ENCODE measurements at places on chromosomes 13 and 19.
A peak's percentile ranks its signal among the peaks of the same experiment; 100 is the strongest.

DNA sequence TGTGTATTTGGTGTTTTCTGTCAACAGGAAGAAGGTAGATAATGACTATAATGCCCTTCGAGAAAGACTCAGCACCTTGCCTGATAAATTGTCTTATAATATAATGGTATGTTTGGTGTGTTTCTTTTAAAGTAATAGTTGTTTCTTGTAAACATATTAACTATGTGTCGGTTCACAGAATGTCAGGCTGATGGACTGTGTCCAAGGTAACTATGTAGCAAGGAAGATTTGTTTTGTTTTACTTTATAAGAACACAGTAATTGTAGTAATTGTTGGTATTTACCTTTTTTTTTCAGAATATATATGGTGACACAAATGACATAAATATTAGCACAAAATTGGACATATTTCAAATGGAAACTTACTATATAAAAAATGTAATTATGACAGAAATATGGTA lies 43.2 kb downstream of the URI1 start:
- no peak for DNase-seq

DNA sequence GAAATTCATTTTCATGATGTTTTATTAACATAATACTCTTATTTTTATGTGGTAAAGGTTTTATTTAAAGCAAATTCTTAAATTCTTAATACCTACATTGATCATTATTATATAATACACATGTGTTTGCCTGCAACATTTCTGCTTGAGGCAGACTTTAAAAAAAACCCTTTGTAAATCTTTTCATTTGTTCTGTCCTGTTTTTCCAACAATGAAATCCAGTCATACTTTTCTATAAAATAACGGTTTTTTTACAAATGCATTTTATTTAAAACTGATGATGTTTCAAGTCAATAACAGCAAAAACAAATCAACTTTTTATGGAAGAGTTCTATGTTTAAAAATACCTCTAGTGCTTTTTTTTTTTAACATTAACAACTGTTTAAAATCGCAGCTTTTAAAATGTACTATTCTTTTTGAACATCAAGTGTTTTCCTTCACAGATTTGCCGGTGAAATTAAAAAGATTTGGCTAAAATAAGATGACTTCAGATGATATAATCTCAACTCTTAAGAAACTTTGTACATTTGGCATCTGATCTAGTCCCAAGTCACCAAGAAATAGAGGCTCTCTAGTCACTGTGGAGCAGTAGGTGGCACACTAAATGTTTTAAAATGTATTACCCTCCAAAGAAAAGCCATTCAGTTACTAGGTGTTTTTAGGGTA lies 5.1 kb downstream of the POU4F1 start:
- DNase-seq = no peak

- DNase-seq = no peak
These were observed 48.9 kb upstream of the URAD start for GRCh38 chr13:28037399-28037798.

DNA sequence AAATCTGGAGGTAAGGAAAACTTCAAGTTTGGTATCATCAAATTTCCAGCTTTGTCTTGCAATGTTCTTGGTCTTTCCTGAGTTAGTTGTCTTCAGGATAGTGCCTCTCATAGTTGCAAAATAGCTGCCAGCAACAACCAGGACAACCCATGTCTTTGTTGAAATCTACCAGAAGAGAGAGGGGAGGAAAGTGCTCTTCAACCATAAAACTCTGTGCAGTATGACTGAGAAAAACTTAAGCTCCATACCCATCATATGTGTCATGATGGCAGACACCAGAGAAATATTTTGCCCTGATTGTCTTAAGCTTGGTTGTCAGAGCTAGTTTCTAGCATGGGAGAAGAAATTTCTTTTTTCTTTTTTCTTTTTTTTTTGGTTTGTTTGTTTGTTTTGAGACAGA lies 103.3 kb downstream of the SPRY2 start:
- DNase-seq = no peak

GRCh38 chr19:48591021-48591420 lies 15.5 kb upstream of the SPACA4 start:
- DNase-seq = no peak

DNA sequence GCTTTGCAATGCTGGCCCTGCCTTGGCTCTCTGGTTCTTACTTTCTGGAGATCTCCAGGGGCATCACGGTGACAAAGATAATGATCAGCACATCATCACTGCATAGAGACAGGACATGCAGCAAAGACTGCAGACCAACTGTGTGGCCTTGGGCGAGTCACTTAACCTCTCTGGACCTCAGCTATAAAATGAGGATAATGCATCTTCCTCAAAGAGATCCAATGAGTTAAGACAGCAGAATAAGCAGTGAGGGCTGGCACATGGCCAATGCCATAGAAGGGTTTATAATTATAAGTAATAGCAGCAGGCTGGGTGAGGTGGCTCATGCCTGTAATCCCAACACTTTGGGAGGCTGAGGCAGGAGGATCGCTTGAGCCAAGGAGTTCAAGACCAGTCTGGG lies 2.4 kb downstream of the MAG start:
- DNase-seq = no peak

DNA sequence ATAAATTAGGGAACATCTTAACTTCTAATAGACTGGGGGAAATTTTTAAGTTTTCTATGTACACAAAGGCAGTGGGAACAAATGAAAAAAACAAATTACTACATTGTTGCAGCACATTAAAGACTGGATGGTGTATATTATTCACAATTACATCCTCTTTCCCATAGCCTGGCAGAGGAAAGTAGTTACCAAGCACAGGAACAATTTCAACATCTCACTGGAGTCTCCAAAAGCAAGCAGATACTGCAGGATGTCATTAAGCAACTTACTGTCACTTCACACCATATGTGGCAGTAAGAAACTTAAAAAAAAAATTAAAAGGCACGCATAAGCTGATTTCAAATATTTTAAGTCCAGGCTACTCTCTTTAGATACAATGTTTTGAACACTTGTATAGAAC lies 6.4 kb upstream of the EFNB2 start:
- DNase-seq = no peak

DNA sequence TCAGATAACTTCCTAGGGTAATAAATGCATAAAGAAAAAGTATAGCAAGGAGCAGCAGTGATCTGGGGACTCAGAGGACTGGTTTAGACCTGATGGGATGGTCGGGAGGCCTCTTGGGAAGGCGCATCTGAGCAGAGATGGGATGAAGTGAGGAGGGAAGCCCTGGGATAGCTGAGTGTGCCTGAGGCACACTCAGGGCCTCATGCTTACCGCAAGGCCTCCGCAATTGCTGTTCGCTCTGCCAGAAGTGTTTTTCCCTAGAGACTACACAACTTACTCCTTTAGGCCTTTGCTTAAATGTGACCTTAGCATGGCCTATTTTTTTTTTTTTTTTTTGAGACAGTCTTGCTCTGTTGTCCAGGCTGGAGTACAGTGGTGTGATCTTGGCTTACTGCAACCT lies 4.1 kb upstream of the DLL3 start:
- DNase-seq = no peak

GRCh38 chr19:1768248-1768647 lies 14.9 kb downstream of the ONECUT3 start:
- no peak for DNase-seq

- DNase-seq = no peak
These were observed 1721.9 kb downstream of the OLFM4 start for GRCh38 chr13:54750521-54750920.

DNA sequence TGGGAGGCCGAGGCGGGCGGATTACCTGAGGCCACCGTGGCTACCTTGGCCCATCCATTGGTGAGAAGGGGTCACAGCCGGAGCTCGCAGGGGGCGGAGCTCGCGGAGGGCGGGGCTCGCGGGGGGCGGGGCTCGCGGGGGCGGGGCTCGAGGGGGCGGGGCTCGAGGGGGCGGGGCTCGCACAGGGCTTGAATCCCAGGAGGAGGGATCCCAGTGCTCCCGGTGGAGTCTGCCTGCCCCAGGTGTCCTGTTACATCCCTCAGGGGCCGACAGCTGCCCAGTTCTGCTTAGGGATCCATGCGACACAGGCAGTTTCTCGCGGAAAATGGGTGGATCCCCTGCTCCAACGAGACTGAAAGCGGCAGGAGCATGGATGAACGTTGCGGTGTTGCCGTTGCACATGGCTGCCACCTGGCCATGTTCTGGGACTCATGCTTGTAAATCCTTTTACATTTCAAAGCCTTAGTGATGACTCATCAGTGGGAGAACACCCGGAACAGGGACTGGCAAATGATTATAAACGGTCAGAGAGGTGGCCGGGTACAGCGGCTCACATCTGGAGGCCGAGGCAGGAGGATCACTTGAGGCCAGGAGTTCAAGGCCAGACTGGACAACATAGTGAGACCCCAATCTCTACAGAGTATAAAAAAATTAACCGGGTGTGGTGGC lies 25.1 kb downstream of the TMPRSS9 start:
- peak; percentile 17 for DNase-seq

DNA sequence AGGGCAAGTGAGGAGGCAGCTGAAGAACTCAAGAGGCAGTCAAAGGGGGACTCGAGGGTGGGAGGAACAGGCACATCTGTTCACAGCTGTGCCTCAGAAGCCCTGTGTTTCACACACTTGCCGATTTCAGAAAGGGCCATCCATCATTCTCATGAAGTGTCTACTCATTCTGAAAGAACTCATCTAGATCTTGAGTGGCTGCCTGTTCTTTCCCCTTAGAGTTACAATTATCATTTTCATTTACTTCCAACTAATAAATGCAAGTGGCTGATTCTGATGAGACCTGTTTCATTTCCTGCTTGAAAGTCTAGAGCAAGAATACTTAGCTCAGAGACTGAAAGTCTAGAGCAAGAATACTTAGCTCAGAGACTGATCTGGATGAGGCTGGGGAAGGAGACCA lies 1145.1 kb downstream of the UQCRFS1 start:
- no peak for DNase-seq

DNA sequence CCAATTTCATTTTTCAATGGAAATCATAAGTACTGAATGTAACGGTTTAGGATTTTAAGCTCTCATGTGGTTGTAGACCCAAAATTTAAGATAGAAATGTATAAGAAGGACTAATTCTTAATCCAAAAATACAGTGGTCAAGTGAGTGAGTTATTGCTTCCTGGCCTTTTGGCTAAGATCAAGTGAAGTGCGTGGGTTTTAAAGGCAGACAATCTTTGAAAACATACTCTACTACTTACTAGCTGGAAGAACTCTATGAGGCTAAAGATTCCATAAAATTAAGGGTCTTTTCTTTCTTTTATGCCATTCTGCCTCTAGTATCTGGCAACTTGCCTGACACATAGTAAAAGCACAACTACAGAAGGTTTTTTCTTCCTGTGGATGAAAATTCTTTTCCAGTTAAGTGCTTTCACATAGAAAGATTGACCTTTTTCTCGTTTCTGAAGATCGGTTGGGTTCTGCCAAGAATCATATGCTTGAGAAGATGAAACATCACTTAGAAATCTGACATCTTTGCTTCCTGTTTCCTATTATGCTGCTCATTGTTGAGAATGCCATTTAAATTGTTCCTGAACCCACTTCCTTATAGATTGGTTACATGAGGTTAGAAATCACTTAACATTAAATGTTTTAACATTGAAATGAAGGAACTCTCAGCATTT lies 26.4 kb upstream of the SCEL start:
- DNase-seq = no peak

DNA sequence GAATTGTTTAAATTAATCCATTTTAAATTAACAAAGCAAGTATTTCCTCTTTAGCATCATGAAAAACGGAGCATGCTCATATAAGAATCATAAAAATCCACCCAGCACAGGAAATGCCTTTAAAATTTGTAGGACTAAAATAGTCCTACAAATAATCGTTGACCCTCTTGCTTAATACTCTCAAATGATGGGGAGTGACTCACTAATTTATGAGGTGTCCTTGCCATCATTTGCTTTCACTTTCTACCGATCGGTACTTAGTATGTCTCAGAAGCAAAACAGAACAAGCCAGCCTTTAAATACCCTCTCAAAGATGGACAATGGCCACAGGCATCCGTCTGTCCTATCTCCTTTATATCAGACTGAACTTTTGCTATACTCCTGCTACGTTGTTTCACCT lies 97.2 kb downstream of the SUCLA2 start:
- DNase-seq = no peak

- no peak for DNase-seq
These were observed 9.7 kb upstream of the ATP1A3 start for GRCh38 chr19:42003506-42004294.

DNA sequence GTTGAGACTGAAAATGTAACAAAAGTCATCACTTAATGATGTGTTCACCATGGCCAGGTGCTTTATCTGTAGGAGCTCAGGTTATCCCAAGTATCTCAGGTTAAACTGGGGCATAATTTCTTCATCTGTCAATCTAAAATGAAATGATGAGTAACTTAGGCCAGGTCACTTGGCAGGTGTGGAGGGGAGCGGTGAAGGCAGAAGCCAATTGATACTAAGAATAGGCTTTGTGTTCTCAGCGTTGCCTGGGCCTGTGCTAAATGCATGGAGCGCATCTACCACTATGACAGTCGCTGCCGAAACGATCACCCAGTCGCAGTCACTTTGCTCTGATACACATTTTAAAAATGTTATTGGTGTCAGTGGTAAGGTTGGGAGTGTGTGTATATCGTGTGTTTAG lies 91.6 kb downstream of the FGF9 start:
- no peak for DNase-seq

GRCh38 chr13:97892717-97893116 lies 60.8 kb upstream of the IPO5 start:
- no peak for DNase-seq

- DNase-seq = no peak
These were observed 5.0 kb upstream of the ADM5 start for GRCh38 chr19:49684251-49684982.

DNA sequence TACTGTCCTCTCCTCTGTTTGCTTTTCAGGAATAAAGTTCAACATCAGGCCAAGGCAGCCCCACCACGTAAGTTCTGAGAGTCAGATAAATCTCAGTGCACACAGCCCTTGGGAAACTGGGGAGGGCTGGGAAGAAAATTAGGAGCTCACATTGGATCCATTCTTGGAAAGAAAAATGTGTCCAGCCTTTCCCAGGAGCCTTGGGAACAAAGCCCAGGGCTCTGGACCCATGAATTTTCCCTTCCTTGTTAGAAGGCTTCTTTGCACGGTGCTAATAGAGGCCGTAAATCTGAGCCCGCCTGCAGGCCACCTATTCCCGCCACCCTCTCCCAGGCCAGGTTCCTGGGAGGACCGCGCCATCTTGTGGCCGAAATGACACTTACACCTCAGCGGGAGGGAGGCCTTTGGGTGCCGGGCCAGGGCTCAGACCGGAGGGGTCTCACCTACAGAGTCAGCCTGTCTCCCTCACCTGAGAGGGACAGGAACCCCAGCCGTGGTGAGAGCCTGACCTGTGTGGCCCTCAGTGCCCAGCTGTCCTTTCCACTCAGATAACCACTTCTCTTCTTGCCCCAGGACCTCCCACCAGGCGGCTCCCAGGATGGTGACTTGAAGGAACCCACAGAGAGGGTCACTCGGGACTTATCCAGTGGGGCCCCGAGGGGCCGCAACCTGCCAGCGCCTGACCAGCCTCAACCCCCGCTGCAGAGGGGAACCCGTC lies 25.1 kb upstream of the KCTD15 start:
- DNase-seq = peak; percentile 67

DNA sequence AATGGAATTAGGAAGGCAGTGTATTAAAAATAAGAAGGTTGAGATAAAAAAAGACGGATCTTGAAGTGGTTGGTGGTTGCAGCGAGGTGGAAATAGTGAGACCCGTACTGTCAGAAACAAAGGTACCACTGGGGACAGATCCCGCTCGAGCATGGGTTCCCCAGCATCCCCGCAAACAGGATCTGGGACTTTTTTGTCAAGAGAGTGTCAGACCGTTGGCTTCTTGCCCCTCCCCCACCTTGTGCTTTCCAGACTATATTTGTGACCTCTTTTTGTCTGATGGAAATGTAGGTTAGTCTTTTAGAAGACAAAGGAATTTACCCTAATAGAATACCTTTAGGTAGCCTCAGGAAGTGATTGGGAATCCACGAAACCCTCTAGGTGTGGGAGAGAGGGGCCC lies 4.2 kb downstream of the GATAD2A start:
- no peak for DNase-seq

GRCh38 chr13:28704282-28704681 lies 14.5 kb downstream of the SLC46A3 start:
- DNase-seq = no peak

Data from NCI-H748 treated with DMSO at 0.1 percent for 48 hours (cell line).